ENCODE measurements at places on chromosomes 4 and X. TPM values are rescaled to one million over a fixed set of nuclear protein-coding genes. Genes with fewer than 3 reads are reported as not detected.
A peak's percentile ranks its signal among the peaks of the same experiment; 100 is the strongest.

DNA sequence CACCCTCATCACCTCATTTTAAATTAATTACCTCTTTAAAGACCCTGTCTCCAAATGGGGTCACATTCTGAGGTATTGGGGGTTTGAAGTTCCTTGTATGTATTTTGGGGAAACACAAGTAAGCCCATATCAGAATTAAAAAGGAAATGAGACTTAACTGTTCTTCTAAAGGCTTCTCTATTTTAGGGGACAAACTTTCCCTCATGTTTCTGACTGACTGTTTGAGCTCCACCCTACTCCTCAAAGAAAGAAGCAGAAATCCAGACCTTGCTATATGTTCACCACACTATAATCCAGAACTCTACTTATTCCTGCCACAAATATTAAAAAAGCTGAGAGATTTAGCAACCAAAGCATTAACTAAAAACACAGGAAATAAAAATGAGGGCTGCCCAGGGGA is 258.8 kb downstream of the ARHGAP24 start:
- DNase-seq, result no peak

The CTAG1A gene
- not detected for total RNA-seq

The ODAPH gene
- total RNA-seq, result not detected

DNA sequence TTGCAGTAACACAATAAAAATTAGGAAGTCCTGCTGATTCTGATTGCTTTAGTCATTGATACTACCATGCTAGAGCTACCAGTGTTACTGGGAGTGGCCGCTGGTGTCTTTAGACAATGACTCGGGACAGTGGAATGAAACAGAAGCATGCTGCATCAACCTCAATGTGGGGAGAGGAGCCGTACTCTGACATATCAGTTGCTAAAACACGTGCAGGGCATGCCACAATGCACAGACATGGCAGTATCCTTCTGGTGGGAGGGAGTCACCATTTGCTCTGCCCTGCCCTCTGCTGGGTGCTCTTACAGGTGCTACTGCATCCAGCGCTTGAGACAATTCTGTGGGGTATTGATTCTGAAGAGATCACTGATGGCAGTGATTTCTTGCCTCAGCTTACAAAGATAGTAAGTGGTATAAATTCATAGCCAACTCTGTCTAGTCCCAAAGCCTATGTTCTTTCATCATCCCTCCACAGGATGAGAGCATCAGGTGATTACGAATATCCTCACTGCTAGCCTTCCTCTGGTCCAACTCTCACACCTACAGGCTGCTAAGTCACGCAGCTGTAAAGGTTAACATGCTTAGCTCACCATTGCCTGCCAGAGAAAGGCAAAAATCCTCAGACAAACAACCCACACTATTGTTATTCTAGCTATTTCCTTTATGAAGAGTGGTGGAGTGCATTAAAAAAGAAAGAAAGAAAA is 43.7 kb downstream of the NSG1 start:
- DNase-seq, result peak; percentile 46

DNA sequence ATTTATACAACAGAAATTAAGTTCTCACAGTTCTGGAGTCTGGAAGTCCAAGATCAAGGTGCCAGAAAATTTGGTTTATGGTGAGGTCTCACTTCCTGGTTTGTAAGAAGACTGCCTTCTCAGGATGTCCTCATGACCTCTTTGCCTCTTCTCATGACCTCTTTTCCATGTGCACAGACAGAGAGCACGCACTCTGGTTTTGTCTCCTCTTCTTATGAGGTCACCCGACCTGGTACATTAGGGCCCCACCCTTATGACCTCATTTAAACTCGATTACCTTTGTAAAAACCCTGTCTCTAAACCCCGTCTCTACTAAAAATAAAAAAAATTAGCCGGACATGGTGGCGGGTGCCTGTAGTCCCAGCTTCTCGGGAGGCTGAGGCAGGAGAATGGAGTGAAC is 155.9 kb downstream of the KIT start:
- no peak for DNase-seq

The SULT1B1 gene
- total RNA-seq, result not detected

DNA sequence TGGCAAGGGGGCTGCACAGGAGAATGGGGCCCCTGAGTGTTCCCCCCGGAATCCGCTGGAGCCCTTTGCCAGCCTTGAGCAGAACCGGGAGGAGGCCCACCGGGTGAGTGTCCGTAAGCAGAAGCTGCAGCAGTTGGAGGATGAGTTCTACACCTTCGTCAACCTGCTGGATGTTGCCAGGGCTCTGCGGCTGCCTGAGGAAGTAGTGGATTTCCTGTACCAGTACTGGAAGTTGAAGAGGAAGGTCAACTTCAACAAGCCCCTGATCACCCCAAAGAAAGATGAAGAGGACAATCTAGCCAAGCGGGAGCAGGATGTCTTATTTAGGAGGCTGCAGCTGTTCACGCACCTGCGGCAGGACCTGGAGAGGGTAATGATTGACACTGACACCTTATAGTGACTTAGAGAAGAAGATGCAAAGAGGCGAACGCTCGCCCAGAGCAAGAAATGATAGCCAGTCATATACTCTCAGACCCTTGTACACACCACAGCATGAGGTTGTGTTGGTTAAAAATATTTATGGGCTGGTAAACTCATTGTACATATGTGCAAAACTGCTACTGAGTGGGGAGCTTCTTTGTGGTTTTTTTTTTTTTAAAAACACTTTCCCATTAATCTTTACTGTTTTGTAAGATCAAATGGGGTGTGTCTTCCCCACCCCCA is 52.5 kb downstream of the JADE1 start:
- no peak for DNase-seq
